ENCODE measurements at places on chromosomes 5 and 9.

GRCh38 chr5:37308793-37309192 is 59.6 kb upstream of the CPLANE1 start:
- DNase-seq, result no peak

- no peak for DNase-seq
These were observed 27.6 kb upstream of the ADRB2 start for GRCh38 chr5:148798786-148799185.

DNA sequence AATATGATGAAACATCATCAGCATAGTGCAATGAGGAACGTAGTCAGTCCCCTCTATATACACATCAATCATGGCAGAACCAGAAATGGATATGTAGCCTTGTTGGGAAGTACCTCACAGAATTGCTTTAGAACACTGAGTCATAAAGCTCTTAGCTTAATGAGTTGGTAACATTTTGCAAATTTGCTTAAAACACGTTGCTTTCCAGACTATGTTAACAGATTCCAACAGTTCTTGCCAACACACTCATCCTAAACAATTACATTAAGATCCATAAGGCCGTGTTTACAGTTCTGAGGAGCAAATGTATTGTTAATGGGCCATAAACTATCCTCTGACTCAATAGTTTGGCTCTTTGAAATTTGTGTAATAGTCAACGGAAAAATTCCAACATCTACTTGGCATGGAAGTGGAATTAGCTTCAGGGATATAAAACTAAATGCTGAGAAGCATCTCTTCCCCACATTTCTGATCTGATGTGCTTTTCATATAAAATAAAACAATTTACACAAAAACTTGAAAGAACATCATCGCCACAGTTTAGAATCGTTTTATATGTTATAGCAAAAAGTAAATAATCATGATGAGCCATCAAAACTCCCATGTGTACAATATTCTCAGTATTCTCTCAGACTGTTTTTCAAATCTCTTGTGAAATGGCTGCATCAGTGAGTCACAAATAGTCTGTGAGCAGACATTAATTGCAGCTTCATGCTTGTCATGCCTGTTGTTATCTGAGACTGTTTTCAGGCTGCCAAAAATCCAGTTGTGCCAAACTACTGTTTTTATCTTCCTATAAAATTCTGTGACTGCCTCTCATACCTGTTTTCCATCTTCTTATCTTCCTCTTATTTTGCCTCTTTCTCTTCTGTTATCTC is 291.9 kb downstream of the COX7C start:
- DNase-seq, result no peak

GRCh38 chr9:77872863-77873262 is 158.7 kb downstream of the GNAQ start:
- no peak for DNase-seq

GRCh38 chr9:69165581-69165980 is 8.5 kb upstream of the TJP2 start:
- DNase-seq, result no peak

DNA sequence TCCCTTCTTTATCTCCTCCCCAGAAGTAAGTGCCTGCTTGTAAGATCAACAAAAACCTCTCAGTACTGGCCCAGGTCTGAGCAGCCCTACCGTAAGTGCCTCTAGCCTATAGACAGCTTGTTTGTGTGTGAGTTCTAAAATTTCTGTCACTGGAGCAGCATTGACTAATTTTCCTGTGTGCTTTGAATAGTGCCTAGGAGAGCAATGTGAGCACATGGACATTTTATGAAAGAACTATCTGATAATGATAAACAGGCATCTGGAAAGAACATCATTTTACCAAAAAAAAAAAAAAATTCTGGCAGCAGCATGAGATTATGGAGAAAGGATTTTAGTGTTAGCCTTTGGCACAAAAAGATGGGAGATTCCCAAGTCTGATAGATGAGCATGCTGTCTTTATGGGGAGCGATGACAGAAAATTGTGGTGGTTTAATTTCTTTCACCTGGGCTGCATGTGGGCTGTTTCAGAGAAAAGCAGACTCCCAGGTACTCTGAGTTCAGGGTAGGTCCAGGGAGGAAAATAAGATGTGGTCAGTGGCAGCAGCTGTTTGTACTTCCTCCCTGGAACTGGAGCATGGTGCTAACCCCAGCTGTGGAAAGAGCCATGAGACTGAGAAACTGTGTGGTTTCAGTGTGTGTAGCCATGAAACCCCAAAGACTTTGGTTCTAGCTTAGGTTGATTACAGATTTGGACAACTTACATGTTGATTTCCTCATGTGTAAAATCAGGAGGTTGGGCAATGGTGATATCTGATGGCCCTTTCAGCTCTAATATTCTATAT is 419.9 kb downstream of the NTRK2 start:
- DNase-seq, result no peak

DNA sequence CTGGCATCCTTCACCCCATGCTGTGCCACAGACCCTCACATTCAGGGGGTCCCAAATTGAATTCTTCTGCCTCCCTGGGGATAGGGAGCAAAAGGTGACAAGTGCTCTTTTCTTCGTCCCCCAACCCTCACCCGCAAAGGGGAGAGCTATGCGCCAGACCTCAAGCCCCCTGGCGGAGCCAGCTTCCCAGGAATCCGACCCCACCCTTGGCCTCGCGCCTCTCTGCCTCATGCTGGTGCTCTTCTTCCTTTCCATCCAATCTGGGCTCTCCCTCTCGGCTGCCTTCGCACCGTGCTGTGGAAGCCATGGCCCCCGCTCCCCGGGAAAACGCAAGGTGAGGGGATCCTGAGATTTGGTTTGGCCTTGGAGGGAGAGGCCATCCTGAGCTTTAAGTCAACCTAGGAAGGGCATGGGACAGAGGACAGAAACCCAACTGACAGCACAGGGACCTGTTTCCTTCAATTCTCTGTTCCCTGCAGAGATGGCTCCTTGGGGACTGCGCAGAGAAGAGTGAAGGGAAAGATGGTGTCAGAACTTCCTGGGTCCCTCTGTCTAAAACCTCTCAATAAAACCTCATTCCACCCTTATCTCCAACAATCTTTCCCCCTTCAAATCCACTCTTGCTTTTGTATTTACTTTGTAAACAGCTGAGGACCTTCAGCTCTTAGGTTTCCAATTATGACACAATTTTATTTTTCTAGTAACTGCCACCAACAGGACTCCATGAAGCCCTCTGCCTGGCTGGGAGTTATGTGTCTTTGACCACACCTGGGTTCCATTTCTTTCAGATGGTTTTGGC is 36.3 kb upstream of the CRB2 start:
- no peak for DNase-seq

- DNase-seq, result no peak
These were observed 293.5 kb downstream of the EFNA5 start for GRCh38 chr5:107377277-107377609.

DNA sequence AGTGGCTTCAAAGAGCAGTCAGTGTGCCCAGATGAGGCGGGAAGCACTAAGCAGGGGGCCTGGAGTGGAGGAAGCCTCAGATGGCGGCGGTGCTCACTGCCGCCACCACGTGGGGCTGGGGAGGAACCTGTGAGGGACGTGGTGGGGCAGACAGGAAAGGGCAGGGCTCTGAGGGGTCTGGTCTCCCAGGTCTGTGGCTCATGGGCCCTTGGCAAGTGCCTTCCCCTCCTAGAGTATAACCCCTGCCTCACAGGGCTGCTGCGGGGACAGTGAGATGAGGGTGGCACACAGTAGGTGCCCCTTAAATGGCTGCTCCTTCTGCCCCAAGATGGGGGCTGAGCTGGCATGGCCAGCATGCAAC is 26.6 kb downstream of the NR5A1 start:
- no peak for DNase-seq

DNA sequence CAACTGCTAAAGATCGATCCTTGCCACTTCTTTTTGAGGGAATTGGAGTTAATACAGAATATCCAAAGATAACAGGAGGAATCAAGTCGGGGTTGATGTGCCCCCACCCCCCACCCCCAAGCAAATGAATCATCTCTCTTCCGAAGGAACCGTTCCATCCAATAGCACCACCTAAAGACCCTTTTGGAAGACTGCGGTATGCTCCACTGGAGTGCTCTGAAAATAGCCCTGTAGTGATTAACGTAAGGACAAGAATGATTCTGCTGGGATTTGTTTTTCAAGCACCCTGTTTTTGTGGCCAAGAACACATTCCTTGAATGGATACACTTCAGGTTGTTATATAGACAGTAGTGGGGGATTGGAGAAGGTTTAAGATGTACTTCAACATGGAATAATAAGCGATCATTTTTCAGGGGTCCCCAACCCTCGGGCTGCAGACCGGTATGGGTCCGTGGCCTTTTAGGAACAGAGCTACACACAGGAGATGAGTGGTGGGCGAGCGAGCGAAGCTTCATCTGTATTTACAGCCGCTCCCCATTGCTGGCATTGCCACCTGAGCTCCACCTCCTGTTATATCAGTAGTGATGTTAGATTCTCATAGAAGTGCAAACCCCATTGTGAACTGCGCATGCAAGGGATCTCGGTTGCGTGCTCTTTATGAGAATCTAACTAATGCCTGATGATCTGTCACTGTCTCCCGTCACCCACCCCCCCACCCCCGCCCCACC is 44.5 kb upstream of the TMEM252 start:
- no peak for DNase-seq

DNA sequence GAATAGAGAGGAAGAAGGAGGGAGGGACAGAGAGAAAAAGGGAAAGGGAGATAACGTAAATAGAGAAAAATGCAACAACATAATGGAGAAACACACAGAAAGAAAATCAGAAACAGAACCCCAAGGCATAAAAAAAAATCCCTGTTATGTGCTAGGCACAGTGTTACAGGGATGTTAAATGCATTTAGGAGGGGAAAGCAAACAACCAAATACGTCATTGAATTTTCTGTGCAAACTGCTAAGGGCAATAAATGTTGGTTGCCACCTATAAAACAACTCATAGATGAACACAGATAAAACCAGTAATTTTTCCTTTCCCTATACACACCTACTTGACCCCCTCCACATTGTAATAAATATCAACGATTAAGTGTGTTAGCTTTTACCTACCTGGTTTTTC is 51.3 kb upstream of the ASTN2 start:
- DNase-seq, result no peak

DNA sequence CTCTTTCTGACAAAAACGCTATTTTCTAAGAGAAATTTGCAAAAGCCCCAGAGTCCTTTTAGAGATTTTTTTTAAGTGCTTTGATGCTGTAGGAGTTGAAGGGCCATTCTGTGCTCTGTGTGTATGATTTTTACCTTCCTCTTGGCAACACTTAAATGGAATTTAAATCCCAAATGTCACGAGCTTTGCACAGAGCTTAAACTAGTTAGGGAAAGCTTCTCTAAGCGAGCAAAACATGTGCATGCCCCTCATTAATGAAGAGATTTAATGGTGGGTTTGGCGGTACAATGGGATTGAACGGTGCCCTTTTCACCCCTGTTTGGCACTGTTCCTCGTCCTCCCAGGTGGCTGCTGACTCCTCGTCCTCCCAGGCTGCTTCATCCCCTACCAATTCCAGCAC is 220.7 kb downstream of the DRD1 start:
- DNase-seq, result no peak

- DNase-seq, result no peak
These were observed 7.6 kb upstream of the PRRC2B start for GRCh38 chr9:131386281-131386680.

DNA sequence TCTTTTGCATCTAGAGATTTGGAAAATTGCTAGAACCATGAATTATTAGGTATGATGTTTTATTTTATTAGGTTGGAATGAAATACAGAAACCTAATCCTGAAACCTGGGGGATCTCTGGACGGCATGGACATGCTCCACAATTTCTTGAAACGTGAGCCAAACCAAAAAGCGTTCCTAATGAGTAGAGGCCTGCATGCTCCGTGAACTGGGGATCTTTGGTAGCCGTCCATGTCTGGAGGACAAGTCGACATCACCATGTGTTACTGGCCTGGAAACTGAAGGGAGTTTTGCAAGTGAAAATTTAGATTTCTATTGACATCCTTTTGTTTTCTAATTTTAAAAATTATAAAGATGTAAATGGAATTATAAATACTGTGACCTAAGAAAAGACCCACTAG is 100.7 kb downstream of the NLN start:
- no peak for DNase-seq

- no peak for DNase-seq
These were observed 235.7 kb downstream of the CDK5RAP2 start for GRCh38 chr9:120344230-120344629.

DNA sequence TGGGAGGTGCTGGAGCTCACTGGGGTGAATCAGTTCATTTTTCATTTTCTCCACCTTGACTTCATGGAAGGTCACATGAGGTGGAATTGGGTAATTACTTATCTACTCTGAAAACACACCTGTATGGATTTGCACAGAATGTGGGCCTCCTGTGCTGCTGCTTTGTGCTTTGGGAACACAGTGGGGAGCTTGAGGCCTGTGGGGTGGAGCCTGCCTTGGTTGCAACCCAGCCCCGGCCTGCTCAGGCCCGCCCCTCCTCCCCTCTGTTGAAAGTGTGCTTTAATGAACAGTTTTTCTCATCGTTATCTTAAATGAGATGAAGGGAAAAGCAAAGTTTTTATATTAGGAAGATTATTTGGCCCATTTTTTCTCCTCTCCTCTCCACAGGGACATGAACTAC is 28.5 kb upstream of the DMRT3 start:
- no peak for DNase-seq

DNA sequence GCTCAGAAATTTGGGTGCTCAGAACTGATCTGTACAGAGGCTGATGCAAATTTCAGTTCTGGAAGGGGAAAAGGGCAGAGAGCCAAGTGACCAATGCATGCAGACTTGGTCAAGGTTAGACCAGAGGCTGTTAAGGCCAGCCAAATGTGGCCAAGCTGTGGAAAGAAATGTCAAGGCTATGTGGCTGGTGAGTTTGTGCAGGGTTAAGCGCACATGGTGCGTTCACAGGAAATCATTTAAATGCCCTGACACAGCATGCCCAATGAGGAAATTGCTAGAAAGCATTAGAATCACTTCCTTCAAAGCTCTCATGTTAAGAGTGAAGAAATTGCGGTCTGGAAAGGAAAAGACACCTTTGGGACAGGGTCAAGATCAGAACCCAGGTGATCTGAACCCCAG is 58.0 kb downstream of the PTPN3 start:
- no peak for DNase-seq

- DNase-seq, result no peak
These were observed 87.7 kb downstream of the ENTREP1 start for GRCh38 chr9:69412741-69413150.

DNA sequence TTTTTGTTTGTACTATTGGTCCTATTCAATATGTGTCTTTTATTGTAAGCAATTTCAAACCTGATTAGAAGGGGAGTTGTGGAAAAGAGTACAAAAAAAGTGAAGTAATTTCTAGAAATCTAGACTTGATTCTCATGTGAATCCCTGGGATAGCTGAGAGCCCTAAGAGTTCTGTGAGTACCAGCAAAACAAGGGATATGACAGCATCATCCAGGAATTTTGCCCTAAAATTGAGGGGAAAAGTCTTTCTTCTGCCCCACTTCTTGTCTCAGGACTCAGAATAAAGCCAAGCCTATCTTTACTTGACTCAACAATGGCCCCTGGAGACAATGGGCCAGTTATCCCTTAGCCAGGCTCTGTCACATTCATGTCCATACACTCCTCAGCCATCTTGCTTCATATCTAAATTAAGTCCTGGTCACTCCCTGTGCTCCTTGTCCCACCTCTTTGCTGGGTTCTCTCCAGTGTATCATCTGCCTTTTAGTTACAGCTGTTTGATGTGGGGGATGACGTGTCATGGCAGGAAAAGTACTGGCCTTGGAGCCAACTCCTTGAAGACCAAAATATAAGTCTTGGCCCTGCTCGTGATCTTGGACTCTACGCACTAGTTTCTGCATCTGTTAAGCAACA is 81.2 kb downstream of the ADAMTS12 start:
- no peak for DNase-seq

GRCh38 chr9:75488719-75489110 is 400.4 kb downstream of the OSTF1 start:
- no peak for DNase-seq

- no peak for DNase-seq
These were observed 119.3 kb upstream of the WWC1 start for GRCh38 chr5:168171901-168172759.
